SW480 (cell line): ENCODE measurements at places on chromosomes 4 and X.

- no peak for DNase-seq
Observed at GRCh38 chr4:126441173-126442035, 1126.6 kb downstream of the FAT4 start.

GRCh38 chr4:38567457-38567856, 96.5 kb upstream of the KLF3 start:
- DNase-seq = no peak

DNA sequence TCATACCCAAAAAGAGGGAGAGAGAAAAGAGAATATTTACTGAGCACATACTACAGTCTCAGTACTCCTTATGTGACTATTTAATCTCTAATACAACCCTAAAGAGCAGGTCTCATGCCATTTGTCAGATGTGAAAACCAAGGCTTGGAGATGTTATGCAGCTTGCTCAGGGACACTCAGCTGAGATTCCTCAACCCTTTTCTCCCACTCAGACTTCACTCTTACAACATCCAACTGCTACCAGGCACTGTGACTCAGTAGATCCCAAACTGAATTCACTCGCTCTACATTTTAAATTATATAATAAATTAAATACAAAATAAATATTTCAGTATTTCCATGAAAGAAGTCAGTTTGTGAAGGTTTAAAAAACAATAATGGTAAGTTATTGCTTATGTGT, 53.7 kb downstream of the TSPAN5 start:
- no peak for DNase-seq

GRCh38 chrX:147180886-147181285, 366.3 kb upstream of the CXorf51A start:
- DNase-seq = no peak

GRCh38 chr4:5955201-5955821, 62.4 kb upstream of the CRMP1 start:
- peak; percentile 6 for DNase-seq

GRCh38 chr4:124334119-124334518, 378.4 kb downstream of the ANKRD50 start:
- DNase-seq = peak; percentile 55

DNA sequence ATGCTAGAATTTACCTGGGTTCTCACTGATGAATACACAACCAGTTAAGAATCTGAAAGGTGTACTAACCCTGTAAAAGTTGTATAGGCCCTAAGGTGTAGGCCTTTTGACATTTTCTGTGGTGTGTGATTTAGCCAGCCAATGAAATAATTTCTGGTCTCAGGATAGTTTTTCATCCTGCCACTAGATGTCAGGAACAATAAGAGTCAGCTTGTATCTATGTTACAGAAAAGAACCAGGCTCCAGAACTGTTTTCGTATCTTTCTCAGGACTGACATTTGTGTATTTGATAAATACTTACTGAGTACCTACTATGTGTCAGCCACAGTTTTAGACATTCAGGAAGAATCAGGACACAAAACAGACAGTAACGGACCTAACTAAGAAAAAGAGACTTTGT, 673.6 kb upstream of the TENM3 start:
- peak; percentile 36 for DNase-seq

- DNase-seq = no peak
Observed at GRCh38 chr4:102565696-102566095, 64.5 kb downstream of the NFKB1 start.

- DNase-seq = no peak
Observed at GRCh38 chrX:17990532-17990931, 129.4 kb upstream of the RAI2 start.

GRCh38 chr4:113378836-113379235, 329.4 kb downstream of the ANK2 start:
- no peak for DNase-seq

GRCh38 chrX:106692425-106693065, 34.0 kb upstream of the RNF128 start:
- DNase-seq = no peak

GRCh38 chrX:41655631-41656030, 33.1 kb upstream of the GPR34 start:
- no peak for DNase-seq

GRCh38 chr4:23305026-23305425, 584.8 kb downstream of the PPARGC1A start:
- DNase-seq = peak; percentile 31

DNA sequence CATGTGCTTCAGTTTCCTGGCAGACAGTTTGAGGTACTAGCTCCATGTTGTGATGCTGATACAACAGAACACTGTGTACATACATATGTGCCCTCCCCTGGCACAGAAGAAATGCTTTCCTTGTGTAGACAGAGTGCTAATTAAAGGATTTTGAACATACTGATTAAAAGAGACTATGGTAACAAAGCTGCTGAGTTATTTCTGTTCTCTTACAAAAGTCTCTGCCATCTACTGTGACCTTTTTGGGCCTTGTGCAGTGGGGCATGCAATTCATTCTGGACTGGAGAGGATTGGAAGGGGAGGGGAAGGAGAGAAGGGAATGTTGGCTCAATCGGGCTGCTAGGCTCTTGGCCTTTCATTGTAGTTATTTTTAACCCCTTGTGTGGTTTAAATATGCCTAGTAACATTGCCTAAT, 6.0 kb downstream of the PDLIM5 start:
- no peak for DNase-seq

DNA sequence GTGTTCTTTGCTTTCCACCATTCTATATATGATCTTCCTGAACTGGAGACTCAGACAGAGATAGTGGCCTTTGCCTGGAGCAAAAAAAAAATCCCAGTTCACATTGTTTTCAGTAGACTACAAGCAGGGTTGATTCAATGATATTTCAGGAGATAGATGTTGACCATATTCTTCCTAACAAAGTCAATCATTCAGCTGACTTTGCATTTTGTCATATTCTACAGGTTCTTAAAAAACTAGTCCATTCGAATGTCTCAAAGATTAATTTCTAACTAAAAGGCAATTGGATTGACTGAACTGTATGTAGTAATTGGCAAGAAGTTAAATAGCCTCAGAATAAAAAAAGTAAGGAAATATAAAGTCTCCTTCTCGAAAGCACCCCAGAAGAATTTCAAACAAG, 479.5 kb downstream of the NKX6-1 start:
- no peak for DNase-seq

GRCh38 chrX:22060415-22061280, 28.5 kb downstream of the PHEX start:
- DNase-seq = no peak

DNA sequence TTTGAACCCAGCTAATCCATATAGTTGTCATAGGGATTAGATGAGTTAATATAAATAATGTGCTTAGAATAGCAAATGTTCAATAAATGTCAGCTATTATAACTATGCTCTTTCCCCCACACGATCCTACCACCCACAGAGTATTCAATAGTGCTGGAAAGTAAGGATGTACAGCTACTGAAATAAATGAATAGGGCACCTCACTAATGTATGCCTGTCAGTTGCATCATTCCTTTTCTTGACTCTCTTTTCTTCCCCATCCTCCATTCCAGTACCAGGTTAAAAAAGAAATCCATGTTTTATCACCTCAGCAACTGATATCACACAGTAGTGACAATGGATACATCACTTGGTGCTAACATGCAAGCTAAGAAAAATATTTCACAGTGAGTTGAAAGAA, 42.8 kb upstream of the GPM6B start:
- no peak for DNase-seq

DNA sequence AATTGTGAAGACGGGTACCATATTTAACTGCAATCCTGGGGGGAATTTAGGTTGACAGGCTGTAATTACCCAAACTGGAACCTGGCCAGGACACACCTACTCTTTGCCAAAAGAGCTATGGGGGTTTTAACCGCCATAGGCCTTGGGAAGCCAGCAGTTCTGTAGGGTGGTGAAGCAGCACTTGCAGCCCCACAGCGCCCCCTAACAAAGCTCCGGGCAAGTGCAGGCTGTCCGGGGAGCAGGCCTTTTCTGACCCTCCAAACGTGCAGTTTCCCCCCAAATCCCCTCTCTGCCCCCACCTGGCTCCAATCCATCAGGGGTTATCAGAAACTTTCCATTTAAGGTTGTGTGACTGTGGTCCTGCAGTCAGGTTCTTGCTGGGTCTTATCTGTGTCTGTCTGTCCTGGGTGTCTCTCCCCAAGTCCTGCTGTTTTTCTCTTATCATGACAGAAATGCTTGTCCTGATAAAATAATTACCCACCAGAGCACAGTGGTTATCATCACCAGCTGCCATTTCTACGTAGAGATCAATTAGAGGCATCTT, 350.9 kb downstream of the MID1IP1 start:
- peak; percentile 7 for DNase-seq

- no peak for DNase-seq
Observed at GRCh38 chrX:107360788-107361360, 88.6 kb upstream of the FRMPD3 start.

- no peak for DNase-seq
Observed at GRCh38 chr4:98641376-98641775, 17.0 kb downstream of the TSPAN5 start.

DNA sequence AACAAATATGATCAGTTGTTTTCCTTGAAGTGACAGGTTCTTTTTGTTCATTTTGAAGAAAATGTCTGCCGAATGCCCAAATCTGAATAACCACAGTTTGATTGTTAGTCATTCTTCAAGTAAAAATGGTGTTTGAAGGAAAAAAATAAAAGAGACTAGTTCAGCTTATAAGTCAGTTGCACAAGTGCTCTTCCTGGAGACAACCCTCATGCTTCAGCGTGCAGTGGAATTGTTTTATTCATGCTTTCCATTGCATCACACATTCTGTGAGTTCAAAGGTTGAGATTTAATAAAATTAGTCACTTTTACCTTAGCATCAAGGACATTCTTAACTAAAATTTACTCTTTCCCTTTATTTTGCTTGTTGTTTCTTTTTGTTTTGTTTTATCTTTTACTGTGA, 404.9 kb downstream of the ZNF674 start:
- no peak for DNase-seq

DNA sequence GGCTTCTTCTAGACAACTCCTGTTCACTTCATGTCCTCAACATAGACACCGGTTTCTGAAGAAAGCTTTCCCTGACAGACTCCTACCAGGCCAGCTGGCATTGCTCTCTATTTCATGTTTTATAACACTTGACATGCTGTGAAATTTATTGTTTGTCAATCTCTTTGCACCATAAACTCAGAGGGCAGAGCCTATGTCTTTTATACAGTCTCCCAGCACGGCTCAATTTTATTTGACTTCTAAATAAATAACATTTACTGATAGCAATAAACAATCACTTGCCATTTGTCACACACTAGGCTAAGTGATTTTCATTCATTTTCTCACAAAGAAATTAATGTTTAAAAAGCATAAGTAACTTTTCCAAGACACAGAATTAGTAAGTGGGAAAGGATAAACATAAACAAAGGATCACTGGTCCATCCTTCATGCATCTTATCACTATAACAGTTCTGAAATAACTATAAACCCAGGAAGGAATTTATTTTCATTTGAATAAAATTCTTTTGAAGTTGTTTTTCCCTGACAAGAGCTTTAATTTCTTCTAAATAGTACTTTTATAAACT, 577.6 kb downstream of the TECRL start:
- DNase-seq = no peak

GRCh38 chrX:136620780-136621179, 27.2 kb upstream of the CD40LG start:
- DNase-seq = peak; percentile 42

DNA sequence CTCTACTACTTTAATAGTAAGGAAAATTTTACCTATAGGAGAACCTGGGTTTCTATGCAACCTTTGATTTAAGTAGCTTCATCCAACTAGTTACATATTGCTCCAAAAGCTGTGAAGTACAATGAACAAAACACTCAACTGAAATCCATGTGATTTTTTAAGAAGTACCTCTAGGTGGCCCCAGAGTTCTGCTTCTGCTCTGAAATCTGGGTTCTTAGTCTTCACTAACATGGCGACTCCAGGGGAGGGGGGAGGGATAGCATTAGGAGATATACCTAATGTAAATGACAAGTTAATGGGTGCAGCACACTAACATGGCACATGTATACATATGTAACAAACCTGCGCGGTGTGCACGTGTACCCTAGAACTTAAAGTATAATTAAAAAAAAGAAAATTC, 73.4 kb upstream of the MAGEB2 start:
- DNase-seq = peak; percentile 16

GRCh38 chr4:150782921-150783320, 201.0 kb downstream of the MAB21L2 start:
- no peak for DNase-seq

DNA sequence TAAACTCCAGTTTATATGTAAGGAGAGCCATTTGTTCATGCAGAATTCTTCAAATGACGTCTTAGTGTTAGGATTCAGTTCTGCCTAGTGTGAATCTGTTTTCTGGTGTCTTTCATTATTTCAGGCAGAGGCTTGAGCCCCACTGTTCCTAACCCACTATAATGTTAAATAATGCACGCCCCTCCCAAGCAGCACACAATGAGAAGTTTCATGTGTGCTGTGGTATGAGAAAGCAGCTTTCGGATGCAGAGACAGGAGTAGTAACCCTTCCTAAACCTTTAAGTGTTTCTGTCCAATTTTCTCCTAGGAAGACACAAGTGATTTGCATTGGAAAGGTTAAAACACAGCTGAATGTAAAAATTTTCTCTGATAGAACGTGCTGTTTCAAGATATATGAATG, 54.5 kb downstream of the TRIM2 start:
- no peak for DNase-seq

- DNase-seq = no peak
Observed at GRCh38 chr4:83328521-83329187, 6.0 kb downstream of the HPSE start.

DNA sequence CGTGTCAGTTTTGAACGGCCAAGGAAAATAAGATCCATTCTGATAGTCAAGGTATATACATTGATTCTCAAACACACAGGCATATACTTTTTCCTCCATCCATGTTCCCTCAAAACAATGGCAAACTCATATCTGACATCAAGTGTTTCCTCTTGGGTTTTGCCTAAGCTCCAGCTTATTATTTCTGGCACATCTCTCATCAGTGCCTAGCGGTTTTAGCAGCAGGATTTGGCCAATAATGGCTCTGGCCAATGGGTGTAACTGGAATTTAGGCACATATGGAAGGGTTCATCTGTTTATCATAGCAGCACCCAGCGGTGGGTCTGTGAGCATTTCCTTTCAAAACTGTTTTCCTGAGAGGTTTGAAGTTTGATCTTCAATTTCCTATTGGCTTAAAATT, 161.6 kb upstream of the TLL1 start:
- DNase-seq = no peak

DNA sequence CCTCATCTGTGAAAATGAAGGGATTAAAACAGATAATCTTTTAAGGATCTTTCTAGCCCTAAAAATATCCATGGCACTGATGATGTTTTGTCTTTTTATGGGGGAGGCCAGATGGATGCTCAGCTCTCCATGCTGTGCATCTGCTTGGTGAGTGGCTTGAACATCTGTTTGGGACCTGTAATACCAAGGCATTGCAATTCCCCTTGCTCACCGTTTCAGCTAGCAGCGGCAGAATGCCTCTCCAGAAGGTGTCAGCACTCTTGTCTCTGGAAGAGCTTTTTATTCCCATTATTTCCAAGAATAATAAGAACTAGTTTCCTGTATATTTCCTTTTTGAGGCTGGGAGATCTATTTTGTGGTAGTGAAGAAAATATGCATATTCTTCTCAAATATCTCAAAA, 151.9 kb upstream of the ANK2 start:
- DNase-seq = no peak
